ENCODE measurements at places on chromosomes 1 and 21.

GRCh38 chr1:68384872-68385411 is 64.8 kb downstream of the RPE65 start:
- no peak for DNase-seq

DNA sequence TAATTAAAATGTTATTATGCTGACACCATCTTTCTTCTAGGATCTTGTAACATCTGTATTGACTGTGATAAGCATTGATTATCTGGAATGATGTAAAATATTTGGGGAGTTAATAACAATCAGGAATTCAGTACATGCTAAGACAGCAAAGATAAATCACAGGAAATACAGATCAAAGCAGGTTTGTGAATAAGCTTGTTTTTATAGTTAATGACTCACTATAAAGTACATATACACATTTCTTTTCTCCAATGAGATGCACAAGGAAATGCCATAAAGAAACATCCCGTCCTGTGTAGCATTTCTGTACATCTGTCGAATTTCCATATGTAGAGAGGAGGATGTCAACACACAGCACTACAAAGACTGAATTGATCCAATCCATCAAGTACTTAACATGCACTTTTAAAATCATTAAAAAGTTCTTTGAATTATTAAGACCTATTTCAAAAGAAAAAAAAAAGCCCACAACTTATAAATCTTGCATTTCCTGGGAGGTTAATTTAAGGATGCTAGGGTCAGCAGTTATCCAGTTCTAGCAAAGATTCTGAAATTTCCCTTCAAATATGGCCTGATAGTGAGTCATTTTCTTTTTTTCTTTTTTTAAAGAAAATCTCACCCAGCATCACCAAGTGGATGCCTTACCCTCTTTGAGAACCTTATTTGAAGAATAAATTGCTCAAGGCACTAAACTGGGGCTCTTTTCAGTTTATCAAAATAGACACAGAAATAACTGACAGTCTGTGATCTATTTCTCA is 243.2 kb upstream of the NR5A2 start:
- DNase-seq = no peak

GRCh38 chr1:209454340-209454994 is 129.0 kb upstream of the CAMK1G start:
- no peak for DNase-seq

DNA sequence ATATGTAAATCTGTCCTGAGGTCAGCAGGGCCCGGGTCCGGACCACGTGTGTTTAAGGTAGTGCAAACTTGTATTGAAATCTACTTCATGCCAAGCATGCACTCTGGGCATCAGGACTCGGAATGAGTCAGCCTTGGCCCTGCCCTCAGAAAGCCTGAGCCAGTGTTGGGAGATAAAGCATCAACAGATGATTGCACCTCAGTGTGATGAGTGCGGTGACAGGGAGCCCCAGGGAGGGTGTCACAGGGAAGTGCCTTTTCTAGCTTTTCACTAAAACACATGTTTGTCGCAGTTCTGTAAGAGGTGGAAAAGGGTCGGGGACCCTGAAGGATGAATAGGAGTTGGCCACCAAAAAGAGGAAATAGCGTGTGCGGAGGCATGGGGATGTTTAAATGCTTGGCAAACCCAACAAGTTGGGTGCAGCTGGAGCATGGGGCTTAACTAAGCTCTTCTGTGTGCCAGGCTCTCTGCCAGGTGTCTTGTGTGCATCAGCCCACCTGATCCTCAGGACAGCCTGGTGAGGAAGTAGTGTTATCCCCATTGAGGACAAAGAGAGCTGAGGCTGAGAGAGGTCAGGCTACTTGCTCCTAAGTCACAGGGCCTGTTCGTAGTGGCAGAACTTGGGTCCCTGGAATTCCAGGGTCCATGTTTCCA is 48.2 kb upstream of the EPB41 start:
- DNase-seq = no peak

- no peak for DNase-seq
Measured at GRCh38 chr21:40792691-40793456, 54.1 kb downstream of the DSCAM start.

DNA sequence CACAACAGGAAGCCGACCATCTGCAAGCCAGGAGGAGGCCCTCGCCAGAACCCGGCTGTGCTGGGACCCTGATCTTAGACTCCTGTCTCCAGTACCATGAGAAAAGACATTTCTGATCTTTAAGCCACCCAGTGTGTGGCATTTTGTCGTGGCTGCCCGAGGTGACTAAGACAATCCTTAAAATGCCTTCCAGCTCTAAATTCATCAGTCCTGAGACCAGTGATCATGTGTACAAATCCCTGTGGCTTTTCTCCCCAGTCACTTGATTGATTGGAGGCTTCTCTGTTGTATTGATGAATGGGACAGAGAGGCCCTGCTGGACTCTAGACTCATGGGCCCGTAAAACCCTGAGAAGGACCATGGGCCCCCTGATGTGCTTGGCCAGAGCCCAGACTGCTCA is 36.1 kb downstream of the B3GALT5 start:
- no peak for DNase-seq

DNA sequence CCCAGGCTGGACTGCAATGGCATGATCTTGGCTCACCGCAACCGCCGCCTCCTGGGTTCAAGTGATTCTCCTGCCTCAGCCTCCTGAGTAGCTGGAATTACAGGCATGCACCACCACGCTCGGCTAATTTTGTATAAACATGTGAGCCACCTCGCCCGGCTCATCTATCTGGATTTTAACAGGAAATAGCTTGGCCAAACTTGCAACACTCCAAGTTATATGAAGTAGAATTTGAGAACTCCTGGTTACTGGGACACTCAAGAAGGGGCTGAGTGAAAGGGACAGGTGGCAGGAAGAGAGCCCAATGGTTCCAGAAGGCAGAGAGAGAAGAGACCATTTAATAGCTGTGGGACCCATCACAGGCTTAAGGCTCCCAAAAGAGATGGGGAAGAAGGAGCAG is 2.9 kb upstream of the GPX7 start:
- no peak for DNase-seq

GRCh38 chr21:27565364-27565763 is 598.5 kb upstream of the ADAMTS5 start:
- DNase-seq = no peak

DNA sequence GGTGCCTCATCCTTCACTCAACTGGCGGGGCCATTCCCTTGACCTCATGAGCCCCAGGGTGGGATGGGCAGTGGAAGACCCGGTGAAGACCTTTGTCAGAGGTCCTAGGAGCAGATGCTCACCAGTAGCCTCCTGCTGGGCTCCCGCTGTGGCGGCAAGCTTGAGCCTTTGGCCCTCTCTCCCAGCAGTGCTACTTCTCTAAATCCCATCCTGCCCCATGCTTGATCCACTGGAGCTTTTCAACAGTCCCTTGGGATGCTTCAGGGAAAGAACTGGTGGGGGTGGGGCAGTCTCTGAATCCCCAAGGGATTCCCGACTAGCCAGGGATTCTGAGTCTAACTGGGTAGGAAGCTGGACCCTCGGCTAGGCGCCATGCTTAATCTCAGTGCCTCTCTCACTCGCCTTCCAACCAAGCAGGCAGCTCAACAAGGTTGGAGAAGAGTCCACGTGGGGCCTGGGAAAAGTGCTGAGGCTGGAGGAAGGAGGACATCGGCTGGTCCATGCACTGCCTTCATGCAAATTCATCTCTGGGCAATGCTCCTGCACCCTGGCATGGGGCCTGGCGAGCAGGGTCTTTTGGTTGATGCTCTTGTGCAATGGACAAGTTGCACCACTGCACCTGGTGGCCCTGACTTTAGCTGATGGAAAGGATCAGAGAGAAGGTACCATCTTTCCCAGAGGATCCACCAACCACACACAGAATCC is 190.3 kb downstream of the GRIK3 start:
- no peak for DNase-seq

- no peak for DNase-seq
Measured at GRCh38 chr1:14977338-14977931, 176.1 kb upstream of the TMEM51 start.

DNA sequence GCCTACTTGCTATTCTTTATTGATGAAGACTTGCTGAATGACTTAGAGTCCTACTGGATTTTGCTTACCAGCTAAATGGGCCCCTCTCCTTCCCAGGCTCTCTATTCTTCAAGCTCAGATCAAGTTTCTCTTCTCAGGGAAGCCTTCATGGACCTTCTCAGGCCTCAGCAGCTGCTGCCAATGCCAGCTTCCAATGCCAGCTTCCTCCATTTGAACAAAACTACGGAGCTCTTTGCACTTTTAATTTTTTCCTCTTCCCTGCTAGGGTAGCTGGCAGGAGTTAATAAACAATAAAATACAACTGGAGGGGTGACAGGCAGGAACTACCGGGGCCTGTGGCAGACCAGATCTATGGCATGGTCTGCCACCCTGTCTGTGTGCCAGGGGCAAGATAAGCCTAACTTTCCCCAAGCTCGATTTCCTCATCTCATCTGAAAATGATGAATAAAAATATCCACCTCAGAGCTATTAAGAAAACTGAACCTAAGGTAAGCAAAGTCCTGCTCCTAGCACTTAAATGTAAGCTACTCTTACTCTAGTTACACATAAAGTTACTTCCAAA is 995 bp upstream of the IPO13 start:
- no peak for DNase-seq

DNA sequence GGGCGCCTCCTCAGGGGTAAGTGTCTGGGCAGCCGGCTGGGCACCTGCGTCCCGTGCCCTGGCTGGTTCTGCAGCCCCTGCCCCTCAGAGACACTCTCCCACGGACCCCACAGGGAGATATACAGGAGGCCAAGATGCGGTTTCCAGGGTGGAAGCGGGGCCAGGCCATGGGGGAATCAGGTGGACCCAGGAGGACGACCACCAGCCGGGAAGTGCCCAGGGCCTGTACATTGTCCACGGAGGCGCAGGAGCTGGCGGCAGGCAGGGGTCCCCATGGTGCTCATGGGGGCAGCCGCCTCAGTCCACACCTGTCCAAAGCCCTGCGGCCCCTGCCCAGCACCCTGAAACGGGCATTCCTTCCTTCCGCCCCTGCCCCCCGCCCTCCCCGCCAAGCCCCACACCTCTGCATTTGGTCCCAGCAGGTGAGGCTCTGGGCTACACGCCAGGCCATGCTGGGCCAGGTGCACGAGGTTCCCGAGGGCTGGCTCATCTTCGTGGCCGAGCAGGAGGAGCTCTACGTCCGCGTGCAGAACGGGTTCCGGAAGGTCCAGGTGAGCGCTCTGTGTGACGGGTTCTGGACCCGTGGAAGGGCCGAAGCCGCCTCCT is 36.7 kb downstream of the SLC19A1 start:
- DNase-seq = no peak

GRCh38 chr1:165356876-165357275 is 361 bp upstream of the LMX1A start:
- DNase-seq = no peak

GRCh38 chr1:181018901-181019681 is 3.6 kb downstream of the STX6 start:
- no peak for DNase-seq

DNA sequence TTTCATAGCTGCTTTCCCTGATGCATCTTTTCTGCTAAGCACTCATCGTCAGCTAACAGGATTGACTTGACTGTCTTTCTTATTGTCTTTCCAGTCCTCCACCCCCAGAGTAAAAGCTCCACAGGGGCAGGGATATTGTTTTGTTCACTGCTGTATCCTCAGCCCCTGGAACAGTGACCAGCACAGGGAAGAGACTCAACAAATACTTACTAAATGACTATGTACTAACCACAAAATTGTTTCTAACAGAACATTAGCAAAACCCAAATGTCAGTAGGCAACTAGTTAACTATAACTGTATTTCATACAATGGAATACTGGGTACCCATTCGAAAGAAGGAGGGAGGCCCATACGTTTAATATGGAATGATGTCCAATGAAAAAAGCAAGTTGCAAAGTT is 53.0 kb downstream of the BCAR3 start:
- DNase-seq = no peak

DNA sequence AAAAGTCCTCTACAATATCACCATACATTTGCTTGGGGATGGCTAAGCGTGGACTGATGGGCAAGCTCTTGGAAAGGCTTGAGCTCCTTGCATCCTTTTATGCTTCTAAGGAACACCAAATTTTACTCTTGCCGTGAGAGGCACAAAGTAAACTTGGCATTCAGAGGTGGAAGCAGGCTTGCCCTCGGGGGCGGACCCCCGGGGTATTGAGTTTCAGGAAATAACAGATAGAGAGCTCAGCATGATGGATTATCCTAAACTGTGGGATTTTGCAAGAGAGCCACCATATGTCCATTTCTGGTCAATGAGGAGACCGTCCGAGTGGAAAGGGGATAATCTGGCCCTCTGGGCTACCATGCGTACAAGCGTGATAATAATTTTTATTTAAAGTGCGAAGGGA is 14.0 kb downstream of the IFI16 start:
- DNase-seq = no peak

DNA sequence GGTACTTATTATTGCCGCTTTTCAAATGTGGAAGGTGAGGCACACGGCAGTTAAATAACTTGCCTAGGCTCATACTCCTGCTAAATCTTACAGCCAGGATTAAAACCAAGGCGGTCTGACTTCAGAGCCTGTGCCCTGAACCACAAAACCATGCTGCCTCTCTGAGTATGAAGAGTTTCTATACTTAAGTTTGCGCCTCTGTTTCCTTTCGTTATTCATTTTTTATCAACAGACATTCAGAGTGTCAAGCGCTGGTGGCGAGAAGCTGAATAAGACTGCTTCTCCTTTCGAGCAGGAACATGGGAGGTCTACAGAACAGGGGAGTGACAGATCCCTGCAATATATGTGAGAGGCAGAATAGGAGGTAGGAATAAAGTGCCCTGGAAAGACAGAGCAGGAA is 96.0 kb upstream of the DUSP10 start:
- DNase-seq = no peak

DNA sequence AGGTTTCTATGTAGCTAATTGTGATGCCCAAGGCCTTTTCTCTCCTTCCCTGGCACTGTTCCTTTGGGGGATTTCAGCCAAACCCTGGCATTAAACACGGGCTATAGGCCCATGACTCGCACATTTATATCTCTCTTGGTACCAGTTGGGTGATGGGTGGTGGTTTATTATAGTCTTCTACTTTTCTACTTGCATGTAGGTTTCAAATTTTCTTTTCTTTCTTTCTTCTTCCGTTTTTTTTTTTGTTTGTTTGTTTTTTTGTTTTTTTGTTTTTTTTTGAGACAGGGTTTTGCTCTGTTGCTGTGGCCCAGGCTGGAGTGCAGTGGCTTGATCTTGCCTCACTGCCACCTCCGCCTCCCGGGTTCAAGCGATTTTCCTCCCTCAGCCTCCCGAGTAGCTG is 1.1 kb downstream of the IL10RB start:
- no peak for DNase-seq

- no peak for DNase-seq
Measured at GRCh38 chr1:38898653-38899230, 17.4 kb upstream of the GJA9 start.

DNA sequence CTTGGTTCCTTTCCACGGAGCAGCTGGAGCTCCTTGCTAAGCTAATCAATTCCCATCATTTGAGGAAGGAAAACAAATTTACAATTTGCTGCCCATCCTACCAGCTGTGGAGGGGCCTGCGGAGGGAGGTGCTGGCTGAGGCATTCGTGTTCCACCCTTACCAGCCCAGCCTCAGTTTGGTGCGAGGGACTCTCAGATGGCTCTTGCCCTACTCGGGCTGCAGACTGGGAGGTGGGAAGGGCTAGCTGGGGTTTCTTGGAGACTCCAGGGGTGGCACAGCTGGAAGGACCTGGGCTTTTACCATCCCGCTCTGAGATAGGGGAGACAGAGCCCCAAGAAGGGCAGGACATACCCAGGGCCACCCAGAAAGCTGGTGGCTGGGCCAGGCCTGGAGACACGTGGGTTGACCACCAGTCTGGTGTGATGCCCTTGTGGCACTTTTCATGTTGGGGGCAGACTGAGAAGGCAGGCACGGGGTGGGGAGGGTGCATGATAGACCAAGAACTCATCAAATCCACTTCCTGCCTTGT is 17.7 kb downstream of the DISP3 start:
- no peak for DNase-seq

- no peak for DNase-seq
Measured at GRCh38 chr1:240258910-240259309, 167.2 kb downstream of the FMN2 start.

- no peak for DNase-seq
Measured at GRCh38 chr21:45511661-45512431, 30.4 kb downstream of the SLC19A1 start.

Measured in choroid plexus epithelial cell (primary cell).